Posterior vena cava (tissue), 2 donors: ENCODE measurements at places on chromosomes 2 and 18. TPM values are rescaled to one million over a fixed set of nuclear protein-coding genes. Genes with fewer than 3 reads are reported as not detected.

- DNase-seq: no peak
Measured at GRCh38 chr2:67255933-67256615, 141.1 kb upstream of the ETAA1 start.

The POTEJ gene
- total RNA-seq: not detected

- no peak for DNase-seq
Measured at GRCh38 chr2:180279581-180279980, 272.5 kb upstream of the CWC22 start.

GRCh38 chr2:174473796-174474195 lies 13.0 kb downstream of the GPR155 start:
- DNase-seq: no peak

DNA sequence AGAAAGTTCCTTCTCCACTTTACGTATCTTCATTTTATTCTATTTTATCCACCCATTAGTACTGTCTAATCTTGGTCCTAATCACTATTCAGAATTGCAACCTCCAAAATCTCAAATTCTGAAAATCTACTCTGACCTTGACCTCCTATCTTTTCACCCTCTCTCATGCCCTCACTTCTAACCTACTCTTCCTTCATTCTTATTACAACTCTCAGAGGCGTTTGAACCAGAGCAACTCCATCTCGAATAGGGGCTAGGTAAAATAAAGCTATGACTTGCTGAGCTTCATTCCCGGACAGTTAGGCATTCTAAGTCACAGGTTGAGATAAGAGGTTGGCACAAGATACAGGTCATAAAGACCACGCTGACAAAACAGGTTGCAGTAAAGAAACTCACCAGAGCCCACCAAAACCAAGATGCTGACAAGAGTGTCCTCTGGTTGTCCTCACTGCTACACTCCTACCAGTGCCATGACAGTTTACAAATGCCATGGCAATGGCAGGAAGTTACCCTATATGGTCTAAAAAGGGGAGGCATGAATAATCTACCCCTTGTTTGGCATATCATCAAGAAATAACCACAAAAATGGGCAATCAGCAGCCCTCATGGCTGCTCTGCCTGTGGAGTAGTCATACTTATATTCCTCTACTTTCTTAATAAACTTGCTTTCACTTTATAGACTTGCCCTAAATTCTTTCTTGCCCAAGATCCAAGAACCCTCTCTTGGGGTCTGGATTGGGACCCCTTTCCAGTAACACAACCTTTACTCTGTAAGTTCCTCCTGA lies 11.4 kb downstream of the CCDC88A start:
- DNase-seq: no peak

The CCT7 gene
- total RNA-seq: 190 TPM
